ENCODE measurements at places on chromosomes 7 and 10.

GRCh38 chr7:138116892-138117291 lies 40.6 kb downstream of the AKR1D1 start:
- no peak for DNase-seq

DNA sequence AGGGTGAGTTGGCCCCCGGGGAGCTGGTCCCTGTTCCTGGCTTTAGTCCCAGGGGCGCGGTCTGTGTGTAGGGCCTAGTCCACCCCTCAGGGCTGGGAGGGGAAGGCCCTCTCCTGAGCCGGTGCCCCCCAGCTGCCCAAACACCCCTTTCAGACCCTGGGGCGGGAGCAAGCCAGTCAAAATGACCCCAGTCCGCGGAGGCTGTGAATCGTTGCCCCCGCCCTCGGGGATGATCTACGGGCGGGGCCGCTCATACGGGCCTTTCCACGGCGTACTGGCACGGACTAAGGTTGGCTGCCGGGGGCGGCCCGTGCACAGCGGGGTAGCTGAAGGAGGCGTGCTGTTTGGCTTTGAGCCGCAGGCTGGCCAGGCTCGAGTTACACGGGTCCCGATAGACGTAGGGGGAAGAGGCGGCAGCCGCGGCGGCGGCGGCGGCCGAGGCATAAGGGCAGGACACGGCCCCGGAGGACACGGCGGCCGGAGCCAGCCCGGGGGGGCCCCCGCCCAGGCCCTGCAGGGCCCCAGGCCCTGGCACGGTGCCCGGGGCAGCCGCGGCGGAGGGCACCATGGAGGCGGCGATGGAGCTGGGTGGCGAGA lies 4.3 kb downstream of the ELOVL3 start:
- DNase-seq, result no peak

GRCh38 chr7:100897772-100898454 lies 2.2 kb upstream of the ACHE start:
- peak; percentile 69 for DNase-seq

GRCh38 chr7:156675721-156676120 lies 35.1 kb downstream of the RNF32 start:
- DNase-seq, result no peak

DNA sequence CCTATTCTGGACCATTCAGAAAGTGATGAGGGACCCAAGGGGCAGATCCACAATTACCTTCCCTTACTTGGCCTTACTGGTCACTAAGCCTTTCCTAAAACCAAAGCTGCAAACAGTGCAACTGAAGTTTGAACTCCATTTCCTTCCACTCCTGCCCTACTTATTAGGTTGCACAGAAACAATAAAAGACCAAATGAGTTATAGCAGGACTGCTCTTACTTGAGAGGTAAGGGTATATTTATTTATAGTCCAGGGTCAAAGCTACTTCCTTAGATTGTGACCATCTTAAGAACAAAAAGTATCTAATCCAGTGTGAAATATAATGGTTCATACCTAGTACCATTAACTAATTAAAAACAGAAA lies 27.0 kb downstream of the CDK6 start:
- no peak for DNase-seq

DNA sequence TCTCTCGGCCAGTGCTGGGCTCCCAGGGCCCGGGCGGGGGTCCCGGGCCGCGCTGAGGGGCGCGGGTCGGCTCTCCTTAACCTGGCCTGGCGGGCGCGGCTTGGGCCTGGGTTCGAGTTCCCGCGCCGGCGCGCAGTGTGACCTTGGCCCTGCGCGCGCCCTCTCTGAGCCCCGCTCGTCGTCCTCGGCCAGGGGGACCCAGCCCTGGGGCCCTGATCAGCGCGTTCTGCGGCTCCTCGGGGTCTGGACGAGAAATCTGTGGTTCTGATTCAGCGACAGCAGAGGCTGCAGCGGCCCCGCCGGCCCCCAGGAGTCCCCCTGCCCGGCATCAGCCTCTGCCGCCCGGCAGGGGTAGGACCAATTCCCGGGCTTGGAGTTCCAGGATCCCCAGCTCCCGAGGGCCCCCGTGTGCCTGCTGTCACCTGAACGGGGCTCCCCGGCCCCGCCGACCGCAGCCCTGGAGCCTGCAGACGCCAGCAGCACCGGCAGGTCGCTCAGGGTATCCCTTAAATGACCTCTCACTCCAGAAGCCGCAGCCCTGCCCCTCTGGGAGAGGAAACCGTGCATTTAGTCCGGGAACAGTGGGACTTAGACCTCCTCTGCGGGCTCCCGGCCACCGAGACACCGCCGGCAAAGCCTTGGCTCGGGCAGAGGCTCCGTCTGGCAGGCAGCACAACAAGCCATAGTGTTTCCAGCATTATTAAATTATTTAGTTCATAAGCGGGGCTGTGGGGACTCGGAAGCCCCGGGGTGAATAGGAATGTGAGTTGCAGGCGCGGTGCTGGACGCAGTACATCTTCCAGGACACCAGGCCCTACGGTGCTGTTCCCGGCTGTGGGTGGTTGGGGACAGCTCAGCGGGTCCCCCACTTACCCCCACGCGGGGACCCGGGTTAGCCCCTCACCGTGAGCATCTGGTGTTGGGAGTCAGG lies 572 bp downstream of the CHST12 start:
- peak; percentile 65 for DNase-seq

DNA sequence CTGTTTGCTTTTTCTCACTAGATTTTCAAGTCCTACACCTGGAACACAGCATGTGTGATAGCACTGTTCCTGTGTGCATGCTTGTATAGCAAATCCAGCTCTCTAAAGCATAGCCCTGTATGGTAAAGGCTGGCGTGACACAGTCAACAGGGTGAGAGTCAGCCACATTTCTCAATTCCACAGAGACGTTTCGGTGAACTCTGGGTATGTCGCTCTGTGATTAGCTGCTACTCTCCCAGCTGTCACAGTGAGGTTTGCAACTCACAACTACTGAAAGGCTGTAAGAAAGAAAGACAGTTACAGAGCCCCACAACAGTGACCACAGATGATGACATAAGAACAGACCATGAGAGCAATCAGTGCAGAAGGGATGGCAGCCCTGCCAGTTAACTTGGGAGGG lies 170.6 kb upstream of the IMMP2L start:
- DNase-seq, result no peak

DNA sequence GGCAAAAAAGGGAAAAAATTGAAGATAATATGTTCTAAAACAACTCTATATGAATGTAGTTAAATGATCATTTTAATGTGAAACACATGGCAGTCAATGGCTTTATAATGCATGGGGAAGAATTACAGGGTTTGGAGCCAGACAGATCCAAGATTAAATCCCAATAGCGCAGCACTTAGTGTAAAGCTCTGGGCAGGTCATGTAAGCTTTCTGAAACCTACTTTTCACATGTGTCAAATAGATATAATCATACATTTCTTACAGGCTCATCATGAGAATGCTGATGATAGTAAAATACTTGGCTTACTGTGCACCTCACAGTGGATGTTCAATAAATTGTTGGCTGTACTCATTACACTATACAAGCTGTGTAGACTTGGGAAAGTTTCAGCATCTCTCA lies 48.0 kb upstream of the ZNF365 start:
- no peak for DNase-seq

- peak; percentile 62 for DNase-seq
Measured at GRCh38 chr7:35694161-35694783, 663 bp downstream of the HERPUD2 start.

- no peak for DNase-seq
Measured at GRCh38 chr10:125062227-125062913, 98.0 kb downstream of the CTBP2 start.

DNA sequence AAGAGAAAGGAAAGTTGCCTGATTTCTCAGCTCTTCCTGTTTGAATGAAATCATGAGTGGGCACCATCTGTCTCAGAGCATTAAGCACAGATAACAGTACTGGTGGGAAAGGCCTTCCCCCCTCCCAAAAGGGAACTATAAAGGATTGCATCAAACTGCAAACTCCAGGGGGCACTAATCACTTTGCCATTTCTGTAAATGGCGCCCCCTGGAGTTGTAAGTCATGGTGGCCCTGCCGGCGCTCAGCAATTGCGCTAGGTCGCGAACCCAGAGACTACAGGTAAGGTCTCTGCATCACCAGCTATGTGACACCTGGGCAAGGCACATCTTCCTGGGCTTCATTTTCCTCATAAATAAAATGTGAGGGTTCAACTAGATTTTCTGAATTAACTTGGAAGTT lies 11.1 kb downstream of the LRRC4 start:
- DNase-seq, result no peak

DNA sequence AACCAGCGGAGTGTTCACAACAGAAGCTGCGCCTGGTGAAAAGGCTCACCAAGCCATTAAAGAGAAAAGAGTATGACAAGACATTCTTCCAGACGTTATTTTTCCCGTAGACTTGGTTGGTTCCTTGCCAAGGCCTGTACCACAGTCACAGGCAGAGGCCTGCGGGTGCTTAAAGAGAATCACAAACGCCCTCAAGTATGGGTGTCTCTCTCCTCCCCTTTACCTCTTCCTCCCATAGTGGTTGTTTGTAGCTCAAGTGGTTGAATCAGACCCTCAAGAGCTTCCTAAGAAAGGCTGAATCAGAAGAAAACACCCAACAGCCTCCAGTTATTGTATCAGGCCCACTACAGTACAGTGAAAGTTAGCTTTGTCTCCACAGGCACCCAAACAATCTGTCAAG lies 169.0 kb downstream of the CREB5 start:
- DNase-seq, result no peak

DNA sequence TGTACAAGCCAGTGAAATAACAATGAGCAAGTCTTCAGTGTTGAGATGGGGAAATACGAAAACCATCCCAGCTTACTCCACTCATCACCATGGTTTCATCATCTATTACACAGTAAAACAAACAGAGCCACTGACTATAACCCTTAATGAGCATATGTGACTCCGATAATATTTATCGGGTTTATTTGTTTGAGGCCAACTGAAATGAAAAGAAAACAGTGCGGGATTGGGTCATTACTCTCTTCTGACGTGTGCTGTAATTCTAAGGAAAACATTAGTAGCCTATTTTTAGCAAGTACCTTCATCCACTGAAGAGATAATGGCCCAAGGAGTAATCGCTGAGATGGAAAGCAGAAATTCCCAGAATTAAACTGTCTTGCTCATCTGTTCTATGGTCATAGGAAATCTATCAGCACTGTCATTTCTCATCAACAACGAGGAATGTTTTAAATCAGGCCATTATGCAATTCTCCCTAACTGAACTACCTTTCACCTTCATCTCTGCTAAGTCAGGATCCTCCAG lies 716.5 kb downstream of the INHBA start:
- DNase-seq, result no peak
